ENCODE measurements at places on chromosomes 2 and 18. TPM values are rescaled to one million over a fixed set of nuclear protein-coding genes. Genes with fewer than 3 reads are reported as not detected.

Gene COL4A3
- 4.7 TPM for total RNA-seq

Gene ALPG
- total RNA-seq: 2.5 TPM

DNA sequence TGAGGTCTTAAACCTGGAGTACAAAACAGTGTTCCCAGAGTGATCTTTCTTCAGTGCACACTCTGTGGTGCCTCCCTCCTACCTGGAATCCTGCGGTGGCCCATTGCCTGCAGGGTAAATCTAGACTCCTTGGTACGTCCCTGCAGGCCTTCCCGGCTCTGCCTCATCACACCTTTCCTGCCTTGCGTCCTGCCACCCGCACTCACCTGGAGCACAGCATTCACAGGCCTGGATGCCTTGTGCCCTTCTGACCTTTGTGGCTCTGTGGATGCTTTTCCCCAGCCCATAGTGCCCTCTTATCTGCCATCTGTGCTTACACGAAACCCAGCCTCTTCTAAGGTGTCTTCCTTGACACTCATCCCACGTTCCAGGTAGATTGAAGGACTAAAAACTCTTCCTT, 62.7 kb downstream of the PRKRA start:
- no peak overlapping the region for H3K4me3 ChIP-seq
- H3K4me1 ChIP-seq: peaks cover 17% of the 10 kb centered on the region
- no peak for DNase-seq
- H3K27me3 ChIP-seq: no peaks in the 10 kb centered on the region
- H3K27ac ChIP-seq: no peak overlapping the region

Gene AQP12A
- total RNA-seq: not detected

GRCh38 chr2:28652217-28652616, 99.4 kb upstream of the PPP1CB start:
- no peak for DNase-seq
- H3K27ac ChIP-seq: no peak overlapping the region
- H3K4me1 ChIP-seq: peaks cover 72% of the 10 kb centered on the region
- H3K36me3 ChIP-seq: no peaks in the 10 kb centered on the region
- H3K27me3 ChIP-seq: no peaks in the 10 kb centered on the region
- H3K4me3 ChIP-seq: no peak overlapping the region

Measured in Caco-2 (cell line).